ENCODE measurements at places on chromosomes 12 and 14. TPM values are rescaled to one million over a fixed set of nuclear protein-coding genes. Genes with fewer than 3 reads are reported as not detected.

DNA sequence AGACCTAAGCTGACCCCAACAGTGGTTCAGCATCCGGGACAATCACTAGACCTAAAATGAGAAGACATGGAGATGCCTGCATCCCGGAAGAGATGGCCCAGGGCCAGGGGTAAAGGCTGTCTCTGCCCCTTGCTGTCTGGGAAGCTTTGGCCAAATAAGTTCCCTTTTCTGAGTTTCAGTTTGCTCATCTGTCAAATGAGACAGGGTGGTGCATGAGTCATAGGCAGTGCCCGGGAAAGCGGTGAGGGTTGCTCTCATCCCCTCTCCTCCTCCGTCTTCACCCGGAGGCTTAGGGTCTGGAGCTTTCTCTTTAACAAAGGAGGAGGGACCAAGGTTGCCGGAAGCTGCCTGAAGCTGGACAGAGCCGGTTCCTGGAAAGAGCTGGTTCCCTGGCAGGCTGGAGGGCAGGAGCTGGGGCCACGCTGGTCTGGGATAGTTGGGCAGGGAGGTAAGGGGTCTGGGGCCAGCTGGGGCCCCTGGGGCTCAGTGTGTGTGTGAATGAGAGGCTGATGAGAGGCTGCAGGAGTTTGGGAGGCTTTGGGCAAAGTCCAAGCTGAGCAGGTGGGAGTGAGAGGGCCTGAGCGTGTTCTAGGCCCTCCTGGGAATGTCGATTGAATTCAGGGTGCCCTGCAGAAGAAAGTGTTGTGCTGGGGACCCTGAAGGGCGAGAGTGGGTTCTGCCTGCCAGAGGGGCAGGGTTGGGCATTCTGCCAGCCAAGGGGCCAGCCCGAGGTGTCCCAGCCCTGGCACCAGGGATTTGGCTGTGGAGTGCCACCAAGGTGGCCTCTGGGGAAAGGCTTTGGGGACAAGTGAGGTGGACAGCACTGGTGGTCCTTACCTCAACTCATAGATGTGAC is at the start of gene SDSL:
Gene SDSL (plus strand): TSS at position 351 of the 856 bp plus-strand sequence. CDS start 5,603 bp downstream, outside the sequence.
- no peaks in the 10 kb centered on the region for H3K27me3 ChIP-seq
- peak within 1 kb of the TSS; percentile 25 for H3K4me3 ChIP-seq
- H3K36me3 ChIP-seq: no peaks in the 10 kb centered on the region
- peak; percentile 11 for DNase-seq

GRCh38 chr14:33114331-33114730 is 175.7 kb downstream of the NPAS3 start:
- H3K4me3 ChIP-seq: no peak overlapping the region
- no peaks in the 10 kb centered on the region for H3K27me3 ChIP-seq
- H3K36me3 ChIP-seq: no peaks in the 10 kb centered on the region
- H3K27ac ChIP-seq: no peak overlapping the region
- DNase-seq: no peak

- H3K27ac ChIP-seq: no peak overlapping the region
- DNase-seq: no peak
- H3K4me3 ChIP-seq: no peak overlapping the region
- H3K36me3 ChIP-seq: no peaks in the 10 kb centered on the region
These were observed 22.0 kb upstream of the TSPAN9 start for GRCh38 chr12:3055026-3055703.

GRCh38 chr12:14852880-14853279 is 9.6 kb upstream of the ART4 start:
- H3K4me3 ChIP-seq: no peak overlapping the region
- H3K27me3 ChIP-seq: no peaks in the 10 kb centered on the region
- DNase-seq: no peak
- H3K4me1 ChIP-seq: no peaks in the 10 kb centered on the region
- H3K36me3 ChIP-seq: no peaks in the 10 kb centered on the region
- H3K27ac ChIP-seq: no peak overlapping the region

DNA sequence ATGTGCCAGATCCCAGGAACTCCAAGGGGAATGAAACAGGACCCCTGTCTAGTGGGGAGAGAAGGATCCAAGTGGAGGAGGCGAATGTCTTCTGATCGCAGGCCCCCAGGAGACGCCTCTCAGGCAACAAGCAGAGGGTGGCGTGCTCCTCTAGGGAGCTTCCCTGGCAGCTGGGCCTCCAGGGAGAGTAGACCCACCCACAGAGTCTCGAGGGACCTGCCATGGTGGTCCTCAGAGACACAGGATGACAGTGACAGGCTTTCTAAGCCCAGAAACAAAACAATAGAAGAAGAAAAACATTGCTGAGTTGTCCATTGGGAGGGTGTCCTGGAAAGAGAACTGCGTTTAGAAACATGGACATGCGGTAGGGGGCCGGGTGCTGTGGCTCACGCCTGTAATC is 140.6 kb upstream of the MAP1LC3B2 start:
- no peak overlapping the region for H3K27ac ChIP-seq
- no peaks in the 10 kb centered on the region for H3K36me3 ChIP-seq
- no peak overlapping the region for H3K4me3 ChIP-seq
- no peak for DNase-seq
- no peaks in the 10 kb centered on the region for H3K4me1 ChIP-seq

GRCh38 chr12:1795221-1795784 is 25.1 kb upstream of the LRTM2 start:
- peaks cover 36% of the 10 kb centered on the region for H3K4me1 ChIP-seq
- DNase-seq: no peak
- no peak overlapping the region for H3K27ac ChIP-seq
- no peak overlapping the region for H3K4me3 ChIP-seq
- no peaks in the 10 kb centered on the region for H3K36me3 ChIP-seq

- H3K27ac ChIP-seq: no peak overlapping the region
- no peak overlapping the region for H3K4me3 ChIP-seq
- no peaks in the 10 kb centered on the region for H3K4me1 ChIP-seq
- H3K27me3 ChIP-seq: no peaks in the 10 kb centered on the region
These were observed 72.4 kb downstream of the KIF26A start for GRCh38 chr14:104210817-104211195.

- H3K4me3 ChIP-seq: no peak overlapping the region
- no peak overlapping the region for H3K27ac ChIP-seq
- H3K4me1 ChIP-seq: no peaks in the 10 kb centered on the region
- no peaks in the 10 kb centered on the region for H3K27me3 ChIP-seq
These were observed 218.9 kb upstream of the SFSWAP start for GRCh38 chr12:131491916-131492490.

GRCh38 chr12:211142-211465 is 2.9 kb downstream of the SLC6A12 start:
- no peak for DNase-seq
- no peaks in the 10 kb centered on the region for H3K27me3 ChIP-seq
- no peaks in the 10 kb centered on the region for H3K36me3 ChIP-seq
- H3K4me3 ChIP-seq: no peak overlapping the region

DNA sequence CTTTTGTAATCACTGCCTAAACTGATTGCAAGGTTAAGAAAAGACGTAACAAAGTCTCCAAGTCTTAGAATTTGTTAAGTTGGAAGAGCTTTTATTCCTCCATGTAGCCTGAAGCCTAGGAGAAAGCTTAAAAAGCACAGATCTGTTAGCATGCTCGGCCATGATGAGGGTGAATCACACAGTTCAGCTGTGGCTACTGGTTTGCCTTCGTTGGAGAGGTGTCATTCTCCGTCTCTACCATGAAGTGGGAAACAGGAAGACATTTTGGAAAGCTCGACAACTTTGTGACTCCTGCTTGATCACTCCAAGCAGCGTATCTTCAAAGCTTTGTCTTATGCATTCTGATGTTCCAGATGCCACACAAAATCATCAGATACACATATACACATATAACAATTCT is 27.1 kb downstream of the DCP1B start:
- H3K4me1 ChIP-seq: no peaks in the 10 kb centered on the region
- no peak for DNase-seq
- no peaks in the 10 kb centered on the region for H3K36me3 ChIP-seq
- H3K27ac ChIP-seq: no peak overlapping the region
- H3K27me3 ChIP-seq: no peaks in the 10 kb centered on the region
- no peak overlapping the region for H3K4me3 ChIP-seq

DNA sequence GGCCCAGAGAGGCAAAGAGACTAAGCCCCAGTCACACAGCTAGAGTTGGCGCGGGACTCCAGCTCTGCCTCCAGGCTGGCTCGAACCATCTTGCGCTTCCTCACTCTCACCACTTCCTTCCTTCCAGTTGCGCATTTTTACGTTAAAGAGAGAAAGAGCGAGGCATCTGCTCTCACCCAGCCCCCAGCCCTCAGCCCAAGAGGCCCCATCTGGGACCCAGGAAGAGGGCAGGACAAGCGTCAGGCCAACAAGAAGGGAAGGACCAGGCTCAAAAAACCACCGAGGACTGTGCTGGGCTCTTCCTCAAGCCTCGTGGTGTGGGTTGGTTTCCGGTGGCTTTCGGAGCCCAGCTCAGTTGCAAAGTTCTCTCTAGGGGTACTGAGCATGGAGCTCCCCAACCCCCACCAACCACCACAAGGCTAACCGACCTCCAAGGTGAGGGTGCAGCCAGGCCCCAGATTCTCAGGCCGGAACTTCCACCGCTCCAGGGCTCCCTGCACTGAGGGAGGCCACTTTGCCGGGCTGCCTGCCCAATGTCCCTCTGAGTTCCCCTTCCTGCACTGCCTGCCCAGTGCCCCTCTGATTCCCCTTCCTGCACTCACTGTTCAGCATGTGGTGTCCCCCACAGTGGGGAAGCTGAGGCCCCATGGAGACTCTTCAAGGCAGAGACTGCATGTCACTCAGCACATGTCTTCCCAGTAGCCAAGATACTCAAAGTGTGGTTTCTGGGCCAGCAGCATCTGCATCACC is 35.9 kb downstream of the TESC start:
- peak; percentile 67 for DNase-seq
- H3K4me3 ChIP-seq: no peak overlapping the region
- H3K4me1 ChIP-seq: peaks cover 75% of the 10 kb centered on the region
- no peaks in the 10 kb centered on the region for H3K27me3 ChIP-seq
- peak overlapping the region; percentile 46 for H3K27ac ChIP-seq
- H3K36me3 ChIP-seq: no peaks in the 10 kb centered on the region

DNA sequence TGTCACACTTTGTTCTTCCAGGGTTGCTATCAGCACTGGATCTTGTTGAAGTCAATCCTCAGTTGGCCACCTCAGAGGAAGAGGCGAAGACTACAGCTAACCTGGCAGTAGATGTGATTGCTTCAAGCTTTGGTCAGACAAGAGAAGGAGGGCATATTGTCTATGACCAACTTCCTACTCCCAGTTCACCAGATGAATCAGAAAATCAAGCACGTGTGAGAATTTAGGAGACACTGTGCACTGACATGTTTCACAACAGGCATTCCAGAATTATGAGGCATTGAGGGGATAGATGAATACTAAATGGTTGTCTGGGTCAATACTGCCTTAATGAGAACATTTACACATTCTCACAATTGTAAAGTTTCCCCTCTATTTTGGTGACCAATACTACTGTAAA is 23.7 kb downstream of the VTI1B start:
- no peaks in the 10 kb centered on the region for H3K4me1 ChIP-seq
- no peaks in the 10 kb centered on the region for H3K27me3 ChIP-seq
- H3K27ac ChIP-seq: no peak overlapping the region
- no peak for DNase-seq

DNA sequence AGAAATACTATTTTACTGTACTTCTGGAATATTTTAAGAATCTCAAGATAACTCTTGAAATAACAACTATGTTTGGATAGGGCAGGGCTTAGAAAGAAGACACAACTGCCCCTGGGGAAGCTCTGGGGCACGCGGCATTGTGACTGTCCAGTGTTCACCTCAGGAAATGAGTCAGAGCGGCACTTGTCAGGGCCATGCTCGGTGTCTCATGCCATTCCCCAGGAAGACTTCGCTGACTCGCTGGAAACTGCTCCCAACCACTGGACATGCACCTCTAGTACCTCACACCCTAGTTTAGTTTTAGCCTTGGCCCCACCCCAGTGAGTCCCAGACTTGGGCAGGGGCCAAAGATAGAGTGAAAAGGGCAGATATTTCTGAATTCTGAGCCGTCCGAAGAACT is 192.0 kb downstream of the TTC7B start:
- no peaks in the 10 kb centered on the region for H3K36me3 ChIP-seq
- no peaks in the 10 kb centered on the region for H3K27me3 ChIP-seq
- H3K27ac ChIP-seq: no peak overlapping the region

- no peaks in the 10 kb centered on the region for H3K36me3 ChIP-seq
- H3K4me1 ChIP-seq: peaks cover 15% of the 10 kb centered on the region
- no peaks in the 10 kb centered on the region for H3K27me3 ChIP-seq
- H3K4me3 ChIP-seq: no peak overlapping the region
- no peak for DNase-seq
These were observed 43.5 kb downstream of the SYNE2 start for GRCh38 chr14:63896278-63896720.

GRCh38 chr14:101908795-101909194 is 55.6 kb upstream of the DYNC1H1 start:
- no peak overlapping the region for H3K27ac ChIP-seq
- DNase-seq: no peak
- H3K4me3 ChIP-seq: no peak overlapping the region
- no peaks in the 10 kb centered on the region for H3K27me3 ChIP-seq

GRCh38 chr12:100154474-100155247 is 12.0 kb upstream of the BLTP3B start:
- DNase-seq: peak; percentile 67
- no peaks in the 10 kb centered on the region for H3K27me3 ChIP-seq
- H3K27ac ChIP-seq: no peak overlapping the region
- H3K4me1 ChIP-seq: peaks cover 4% of the 10 kb centered on the region
- no peak overlapping the region for H3K4me3 ChIP-seq

DNA sequence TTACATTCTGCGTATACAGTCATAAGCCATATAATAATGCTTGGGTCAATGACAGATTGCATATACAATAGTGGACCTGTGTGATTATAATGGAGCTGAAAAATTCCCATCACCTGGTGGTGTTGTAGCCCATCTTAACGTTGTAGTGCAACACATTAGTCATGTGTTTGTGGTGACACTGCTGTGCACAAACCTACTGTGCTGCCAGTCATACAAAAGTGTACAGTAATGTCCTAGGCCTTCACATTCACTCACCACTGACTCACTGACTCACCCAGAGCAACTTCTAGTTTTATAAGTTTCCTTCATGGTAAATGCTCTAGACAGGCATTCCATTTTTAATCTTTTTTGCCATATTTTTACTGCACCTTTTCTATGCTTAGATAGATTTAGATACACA is 194.8 kb upstream of the SEL1L start:
- H3K27me3 ChIP-seq: no peaks in the 10 kb centered on the region
- no peak overlapping the region for H3K27ac ChIP-seq
- H3K36me3 ChIP-seq: no peaks in the 10 kb centered on the region
- no peak for DNase-seq
- no peaks in the 10 kb centered on the region for H3K4me1 ChIP-seq
- no peak overlapping the region for H3K4me3 ChIP-seq

GRCh38 chr12:94230357-94230905 is 82.1 kb downstream of the PLXNC1 start:
- peaks cover 3% of the 10 kb centered on the region for H3K4me1 ChIP-seq
- peak overlapping the region; percentile 5 for H3K27ac ChIP-seq
- H3K36me3 ChIP-seq: peaks cover 8% of the 10 kb centered on the region
- H3K4me3 ChIP-seq: no peak overlapping the region

The KLHL33 gene
- total RNA-seq: 0.31 TPM

The LBHD2 gene
- total RNA-seq: not detected

The ZC2HC1C gene
- total RNA-seq: not detected

The ESPL1 gene
- total RNA-seq: 5.8 TPM

The RAPGEF3 gene
- total RNA-seq: 0.49 TPM

The SLC10A1 gene
- not detected for total RNA-seq

The PAX9 gene
- total RNA-seq: not detected

The CLECL1 gene
- 0.64 TPM for total RNA-seq

The ACSS3 gene
- total RNA-seq: 2.9 TPM

All from natural killer cell (primary cell).